HL-60 (cell line): ENCODE measurements at places on chromosomes 6 and 20.

DNA sequence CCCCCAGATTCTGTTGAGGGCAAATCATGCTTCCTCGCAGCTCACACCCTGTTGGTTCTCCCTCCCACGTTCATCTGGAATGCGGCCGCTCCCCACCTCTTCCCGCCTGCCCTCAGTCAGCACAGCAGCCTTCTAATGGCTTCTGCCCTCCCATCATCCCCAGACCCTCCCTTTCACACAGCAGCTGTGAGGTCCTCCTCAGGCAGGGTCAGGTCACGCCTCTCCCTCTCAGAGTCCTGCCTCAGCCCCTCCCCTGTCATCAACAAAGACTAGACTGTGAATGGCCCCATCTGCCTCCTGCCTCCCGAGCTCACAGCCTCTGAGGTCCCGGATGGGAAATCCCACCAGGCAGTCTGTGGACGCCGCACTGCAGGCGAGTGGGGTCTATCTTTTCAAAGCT is 7.9 kb upstream of the BHLHE23 start:
- no peak for DNase-seq

DNA sequence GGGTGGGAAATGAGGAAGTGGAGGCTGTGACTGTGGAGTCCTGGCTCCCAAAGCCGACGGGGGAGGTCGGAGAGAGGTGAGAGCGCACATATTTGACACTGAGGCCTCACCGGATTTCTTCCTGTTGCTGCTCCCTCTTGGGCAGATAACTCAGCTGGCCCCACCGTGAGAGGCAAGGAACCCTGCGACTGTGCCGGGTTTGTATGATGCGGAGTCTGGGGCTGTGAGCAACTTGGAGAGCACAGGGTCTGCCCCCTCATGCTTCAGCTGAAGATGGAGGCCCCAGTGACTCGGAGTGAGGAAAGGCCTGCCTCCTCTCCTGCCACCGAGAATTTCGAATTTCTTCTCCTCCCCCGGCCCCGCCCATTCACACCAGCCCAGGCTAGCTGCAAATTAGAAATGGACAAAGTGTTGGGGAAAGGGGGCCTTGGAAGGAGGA is 160.6 kb downstream of the GRM4 start:
- DNase-seq: no peak

DNA sequence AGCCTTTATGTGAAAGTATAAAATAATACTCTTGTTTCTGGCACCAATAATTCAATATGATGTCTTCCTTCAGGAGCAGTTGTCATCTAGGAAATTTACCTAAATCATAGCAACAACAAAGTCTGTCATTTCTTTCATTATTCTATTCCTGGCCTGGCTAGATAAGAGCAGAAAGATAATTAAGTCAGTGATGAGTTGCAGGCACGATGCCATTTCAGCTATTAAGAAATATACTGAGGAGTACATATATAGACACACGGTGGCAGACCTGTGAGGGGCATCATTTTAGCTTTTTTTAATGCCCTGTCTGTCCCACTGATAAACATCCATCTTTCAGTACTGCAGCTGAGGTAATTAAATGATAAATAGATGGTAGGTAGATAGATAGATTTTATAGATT is 756.1 kb upstream of the EPHA7 start:
- DNase-seq: no peak

DNA sequence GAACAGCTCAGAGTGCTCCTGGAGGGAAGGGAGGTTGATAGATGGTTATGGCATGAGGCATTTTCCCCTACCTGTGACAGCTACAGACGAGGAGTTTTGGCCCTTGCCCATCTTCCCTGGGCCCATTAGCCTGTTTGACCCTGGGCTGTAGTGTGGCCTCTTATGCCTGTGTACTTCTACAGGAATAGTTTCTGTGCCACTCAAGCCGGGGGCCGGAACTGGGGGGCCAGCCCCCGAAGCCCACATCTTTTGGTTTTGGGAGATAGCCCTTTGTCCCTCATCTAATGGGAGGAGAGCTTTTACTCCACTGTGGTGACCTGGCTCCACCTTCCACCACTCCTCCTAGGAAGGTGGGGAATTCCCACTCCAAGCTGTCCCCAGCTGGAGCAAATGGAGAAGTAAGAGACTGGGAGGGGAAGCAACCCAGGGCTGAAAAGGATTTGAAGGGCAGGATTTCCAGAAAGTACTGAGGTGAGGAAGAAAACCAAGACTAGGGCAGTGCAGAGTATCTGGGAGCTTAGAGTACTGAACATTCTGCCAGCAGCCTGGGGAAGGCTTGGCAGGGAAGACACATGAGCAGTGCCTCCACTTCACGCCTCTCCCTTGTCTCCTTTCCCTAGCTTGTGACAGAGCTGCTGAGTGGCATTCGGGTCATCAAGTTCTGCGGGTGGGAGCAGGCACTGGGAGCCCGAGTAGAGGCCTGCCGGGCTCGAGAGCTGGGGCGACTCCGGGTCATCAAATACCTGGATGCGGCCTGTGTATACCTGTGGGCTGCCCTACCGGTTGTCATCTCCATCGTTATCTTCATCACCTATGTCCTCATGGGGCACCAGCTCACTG is 6.9 kb downstream of the ABCC10 start:
- DNase-seq: no peak

DNA sequence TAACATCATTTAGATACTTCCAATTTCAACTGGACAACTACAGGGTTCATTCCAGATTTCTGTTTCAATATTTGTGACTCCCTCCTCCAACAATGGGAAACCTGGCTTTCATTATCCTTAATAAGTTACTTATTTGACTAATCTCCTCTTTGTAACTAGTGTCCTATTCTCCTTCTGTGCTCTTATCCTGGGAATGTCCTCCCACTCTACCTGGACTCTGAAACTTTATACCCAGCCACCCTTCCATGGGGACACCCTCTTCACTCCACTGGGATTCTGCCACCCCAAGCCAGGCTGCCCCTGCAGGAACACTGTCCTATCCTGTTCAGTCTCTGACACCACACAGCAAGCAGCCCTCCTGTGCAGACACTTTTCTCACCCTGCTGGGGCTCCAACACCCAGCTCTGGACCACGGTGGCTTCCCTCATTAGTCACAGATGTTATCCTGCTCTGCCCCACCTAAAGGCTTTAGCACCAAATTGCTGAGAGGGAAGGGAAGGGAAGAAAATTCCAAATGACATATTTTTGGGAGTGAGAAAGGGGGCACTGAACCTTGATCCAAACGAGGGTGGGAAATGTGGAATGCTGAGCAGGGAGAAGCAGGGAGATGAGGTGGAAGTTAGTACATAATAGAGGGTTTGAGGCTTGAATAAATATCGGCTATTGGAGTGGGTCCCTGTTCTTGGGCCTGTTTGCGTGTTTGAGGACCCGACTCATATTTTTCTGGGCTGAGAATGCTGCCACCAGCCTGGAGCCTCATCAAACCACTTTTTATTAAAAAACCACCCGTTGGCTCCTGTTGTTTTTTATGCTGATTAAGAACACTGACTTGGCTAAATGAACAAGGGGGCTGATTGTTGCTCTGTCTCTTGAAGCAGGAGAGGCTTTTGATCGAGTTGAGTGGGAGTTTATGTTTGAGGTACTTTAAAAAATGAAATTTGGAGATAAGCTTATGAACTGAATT is 54.0 kb upstream of the AKIRIN2 start:
- DNase-seq: no peak

DNA sequence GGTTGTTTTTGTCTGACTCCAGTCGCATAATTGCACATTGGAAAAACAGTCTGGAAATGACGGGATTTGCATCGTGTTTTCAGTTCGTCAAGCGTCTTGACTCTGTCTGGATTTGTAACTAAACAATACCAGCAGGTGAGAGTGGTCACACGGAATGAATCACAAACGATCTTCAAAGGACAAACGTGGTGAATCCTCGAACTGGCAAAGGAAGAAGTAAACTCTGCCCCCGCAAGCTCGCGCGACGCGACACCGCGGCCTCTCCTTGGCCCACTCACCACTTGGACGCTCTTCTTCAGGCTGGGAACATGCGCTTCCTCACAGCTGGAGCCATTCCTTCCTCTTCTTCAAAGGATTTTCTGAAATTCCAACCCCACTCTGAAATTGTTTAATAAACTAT is 352.6 kb downstream of the THBS2 start:
- DNase-seq: no peak

DNA sequence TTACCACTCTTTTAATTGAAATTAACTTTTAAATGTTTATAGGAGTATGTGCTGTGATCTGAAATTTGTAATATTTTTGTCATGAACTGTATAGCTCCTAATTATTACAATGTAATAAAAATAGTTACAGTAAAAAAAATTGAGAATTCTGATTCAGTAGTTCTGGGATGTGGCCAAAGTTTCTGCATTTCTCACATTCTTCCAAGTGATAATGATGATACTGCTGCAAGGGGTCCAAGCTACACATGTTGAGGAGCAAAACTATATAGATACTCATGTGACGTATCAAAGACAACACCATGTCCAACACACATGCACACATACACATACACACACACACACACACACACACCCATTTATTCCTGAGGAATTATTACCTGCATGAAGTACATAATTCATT is 71.0 kb upstream of the FAM83B start:
- DNase-seq: no peak

DNA sequence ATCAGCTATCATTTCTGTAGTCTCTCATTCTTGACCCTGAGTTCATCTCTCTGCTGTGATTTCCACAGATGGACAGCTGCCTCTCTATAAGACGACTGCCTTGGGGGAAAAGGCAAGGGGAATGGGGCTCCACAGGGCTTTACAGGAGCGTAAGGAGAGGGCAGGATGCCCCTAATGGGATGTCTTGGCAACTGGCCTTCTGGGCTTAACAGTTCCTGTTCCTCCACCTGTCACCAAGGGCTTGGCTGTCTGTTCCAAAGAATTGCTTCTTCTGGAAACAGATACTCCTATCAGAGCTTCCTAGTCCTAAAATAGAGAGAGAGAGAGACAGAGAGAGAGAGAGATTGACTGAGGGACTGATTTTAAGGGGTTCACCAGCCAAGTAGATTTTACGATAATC is 181.9 kb downstream of the TMEM200A start:
- DNase-seq: no peak

DNA sequence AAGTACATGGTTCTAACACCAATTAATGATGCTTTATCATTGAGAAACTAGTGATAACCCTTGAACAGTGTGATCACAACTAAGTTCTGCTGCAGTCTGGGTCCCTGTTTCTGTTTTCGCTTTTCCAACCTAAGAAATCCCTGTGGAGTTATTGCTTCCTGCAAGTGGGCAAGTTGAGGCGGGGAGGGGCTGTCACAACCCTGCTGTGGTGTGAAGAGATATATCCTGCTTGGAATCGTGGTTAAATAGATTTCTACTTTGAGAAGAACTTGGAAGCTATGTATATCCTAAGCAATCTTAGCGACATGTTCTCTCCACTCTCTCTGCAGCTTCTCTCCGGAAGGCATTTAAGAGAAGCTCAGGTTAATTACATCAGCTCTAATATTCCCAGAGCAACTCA is 1223.6 kb downstream of the EPHA7 start:
- DNase-seq: no peak

DNA sequence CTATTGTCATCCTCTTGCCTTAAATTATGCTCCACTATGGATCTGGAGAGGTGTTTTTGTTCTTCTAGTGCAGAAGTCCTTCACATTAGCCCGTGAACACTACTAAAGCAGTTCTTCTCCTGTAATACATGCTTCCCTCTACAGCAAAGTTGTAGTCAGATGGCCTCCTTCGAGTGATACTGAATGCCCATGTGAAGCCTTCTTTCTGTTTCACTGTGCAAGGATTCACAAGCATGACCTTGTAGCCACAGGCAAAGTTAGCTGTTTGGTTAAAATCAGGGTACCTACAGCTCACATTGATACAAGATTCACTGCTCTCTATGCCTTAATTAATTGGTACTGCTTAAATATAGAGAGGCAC is 47.6 kb downstream of the ARHGAP18 start:
- no peak for DNase-seq

GRCh38 chr6:76592566-76592965 is 520.1 kb upstream of the IMPG1 start:
- DNase-seq: no peak

DNA sequence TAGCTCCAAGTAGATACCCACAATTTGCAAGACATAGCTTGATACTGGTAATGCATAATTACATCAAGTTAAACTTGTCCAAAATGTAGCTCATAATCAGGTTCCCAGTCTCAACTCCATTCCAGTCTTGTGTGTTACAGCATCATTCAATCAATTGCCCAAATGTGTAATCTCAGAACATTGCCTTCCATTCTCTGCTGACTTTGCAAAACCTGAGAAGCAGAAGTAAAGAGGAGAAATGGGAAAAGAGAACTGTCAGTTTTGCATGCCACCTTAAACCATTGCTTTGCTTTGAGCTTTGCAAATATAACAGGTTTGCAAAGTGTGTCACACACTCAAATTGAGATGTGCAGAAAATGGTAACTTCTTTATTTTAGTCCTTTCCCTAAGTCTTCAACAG is 40.3 kb upstream of the CNKSR3 start:
- no peak for DNase-seq

DNA sequence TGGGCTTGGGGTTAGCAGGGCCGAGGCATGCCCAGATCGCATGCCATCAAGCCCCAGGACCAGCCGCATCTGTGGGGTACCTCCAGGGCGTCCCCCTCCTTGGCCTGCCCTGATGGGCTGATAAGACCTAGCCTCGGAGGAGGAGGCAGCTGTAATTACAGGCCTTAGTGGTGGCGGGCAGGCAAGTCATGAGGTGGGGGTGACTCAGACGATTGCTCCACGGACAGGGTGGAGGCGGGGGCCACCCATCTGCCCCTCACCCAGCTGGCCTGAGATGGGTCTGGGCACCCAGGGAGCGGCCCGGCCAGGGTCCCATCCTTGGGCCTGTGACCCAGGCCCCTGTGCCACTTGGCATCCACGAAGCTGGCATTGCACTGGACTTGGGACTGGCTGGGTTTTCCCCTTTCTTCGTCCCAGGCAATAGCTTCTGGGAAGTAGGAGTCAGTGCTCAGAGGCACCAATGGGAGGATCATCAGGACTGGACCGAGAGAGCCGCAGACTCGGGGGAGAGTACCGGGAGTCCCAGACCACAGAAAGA is 57.5 kb downstream of the CEBPB start:
- no peak for DNase-seq

DNA sequence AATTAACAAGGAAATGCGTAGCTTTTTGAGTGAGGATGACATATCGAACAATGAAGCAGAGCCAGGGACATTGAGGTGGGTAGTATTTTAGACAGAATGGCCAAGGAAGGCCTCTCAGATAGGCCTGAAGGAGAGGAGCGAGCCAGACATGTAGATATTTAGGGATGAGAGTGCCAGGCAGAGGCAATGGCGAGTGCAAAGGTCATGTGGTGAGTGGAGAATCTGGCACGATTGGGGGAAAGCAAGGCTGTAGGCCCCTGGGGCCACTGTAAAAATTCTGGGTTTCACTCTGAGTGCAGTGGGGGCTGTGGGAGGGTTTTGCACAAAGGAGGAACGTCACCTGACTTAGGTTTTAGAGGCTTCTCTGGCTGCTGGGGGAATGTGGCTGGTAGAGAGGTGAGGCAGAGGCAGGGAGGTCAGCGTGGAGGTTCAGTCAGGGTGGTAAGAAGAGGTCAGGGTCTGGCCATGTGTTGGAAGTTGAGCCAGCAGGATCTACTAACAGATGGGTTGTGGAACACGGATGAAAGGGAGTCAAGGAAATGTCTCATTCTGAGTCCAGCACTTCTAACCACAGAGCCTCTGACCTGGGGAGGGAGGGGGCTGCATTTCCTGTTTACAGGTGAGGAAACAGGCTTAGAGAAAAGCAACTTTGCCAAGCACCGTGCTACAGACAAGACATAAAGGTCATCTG is 11.3 kb downstream of the SIRPA start:
- no peak for DNase-seq

GRCh38 chr6:56841751-56842150 is 113.2 kb upstream of the BEND6 start:
- DNase-seq: no peak

GRCh38 chr20:46742669-46743045 is 33.2 kb downstream of the SLC2A10 start:
- DNase-seq: no peak

- no peak for DNase-seq
These were observed 33.0 kb downstream of the NUP153 start for GRCh38 chr6:17673543-17674254.
